GM04503 (cell line): ENCODE measurements at places on chromosomes 6 and 20.

- DNase-seq = no peak
Measured at GRCh38 chr6:147158881-147159280, 45.3 kb upstream of the STXBP5 start.

DNA sequence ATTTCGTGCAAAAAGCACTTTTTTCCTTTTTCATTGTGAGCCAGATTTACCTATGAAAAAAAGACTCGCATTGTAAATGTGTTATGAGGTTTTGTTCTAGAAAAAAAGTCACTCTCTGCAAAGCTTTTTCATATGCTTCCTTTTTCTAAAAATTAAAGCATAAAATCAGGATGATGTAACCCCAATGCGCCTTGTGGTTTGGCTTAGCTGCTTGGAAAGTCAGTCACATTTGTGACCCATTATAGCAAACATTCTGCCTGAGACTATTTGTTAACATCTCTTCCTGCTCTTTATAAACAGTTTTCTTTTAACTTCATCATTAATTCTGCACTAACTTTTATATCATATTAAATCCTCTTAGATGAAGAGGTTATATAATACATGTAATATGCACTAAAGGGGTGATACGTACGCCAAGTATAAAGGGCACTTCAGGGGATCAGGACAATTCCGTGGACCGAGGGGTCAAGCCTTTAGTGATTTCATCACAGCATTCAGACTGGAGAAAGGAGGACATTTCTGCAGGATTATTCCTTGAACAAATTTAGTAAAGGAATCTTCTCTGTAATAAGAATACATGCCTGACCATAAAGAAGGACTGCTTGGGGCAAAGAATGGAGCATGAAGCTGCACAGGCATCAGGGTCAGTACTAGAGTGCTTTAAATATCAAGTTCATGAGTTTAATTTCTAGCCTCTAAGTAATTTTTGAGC lies 48.1 kb upstream of the SMLR1 start:
- DNase-seq = peak; percentile 59

DNA sequence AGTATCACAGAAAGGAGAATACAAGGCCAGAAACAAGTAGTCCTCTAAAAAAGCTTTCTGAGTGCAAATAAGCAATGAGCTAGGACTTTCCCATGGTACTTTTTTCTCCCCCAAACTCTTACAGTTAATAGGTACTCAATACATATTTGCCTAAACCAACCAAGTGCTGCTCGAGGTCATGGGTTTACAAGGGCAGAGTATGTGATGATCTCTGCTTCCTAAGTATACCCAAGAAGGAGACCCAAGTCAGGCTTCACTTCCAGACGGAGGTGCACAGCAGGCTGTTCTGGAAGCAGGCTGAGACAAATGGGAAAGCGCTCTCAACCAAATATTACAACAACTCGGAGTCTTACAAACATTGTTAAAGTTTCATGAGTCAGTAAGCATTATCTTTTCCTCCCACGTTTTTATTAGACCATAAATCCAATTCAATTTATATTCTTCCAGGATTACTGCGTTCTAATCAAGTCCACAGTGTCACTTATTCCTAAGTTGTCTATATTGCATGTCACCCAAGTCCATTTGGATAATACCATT lies 8.1 kb downstream of the FYN start:
- no peak for DNase-seq

GRCh38 chr6:118476551-118476950 lies 71.5 kb upstream of the PLN start:
- no peak for DNase-seq

- DNase-seq = no peak
Measured at GRCh38 chr6:90643381-90643780, 56.5 kb upstream of the MAP3K7 start.

DNA sequence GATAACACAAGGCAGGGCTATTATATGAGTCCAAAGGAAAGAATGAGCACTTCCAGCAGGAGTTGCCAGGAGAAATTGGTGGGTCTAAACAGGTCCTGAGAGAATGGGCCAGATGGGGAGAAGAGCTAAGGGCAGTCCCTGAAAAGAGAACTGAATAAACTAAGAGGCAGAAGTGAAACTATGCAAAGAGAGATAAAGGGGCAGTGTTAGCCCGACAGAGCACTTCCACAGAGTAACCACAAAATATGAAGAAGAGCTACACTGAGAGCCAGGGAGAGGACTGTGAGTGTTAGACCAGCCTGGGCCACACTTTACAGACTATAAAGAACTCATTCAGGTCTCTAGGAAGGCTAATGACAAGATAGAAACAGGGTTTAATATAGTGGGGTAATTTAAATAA lies 43.8 kb downstream of the RALGAPA2 start:
- DNase-seq = no peak

DNA sequence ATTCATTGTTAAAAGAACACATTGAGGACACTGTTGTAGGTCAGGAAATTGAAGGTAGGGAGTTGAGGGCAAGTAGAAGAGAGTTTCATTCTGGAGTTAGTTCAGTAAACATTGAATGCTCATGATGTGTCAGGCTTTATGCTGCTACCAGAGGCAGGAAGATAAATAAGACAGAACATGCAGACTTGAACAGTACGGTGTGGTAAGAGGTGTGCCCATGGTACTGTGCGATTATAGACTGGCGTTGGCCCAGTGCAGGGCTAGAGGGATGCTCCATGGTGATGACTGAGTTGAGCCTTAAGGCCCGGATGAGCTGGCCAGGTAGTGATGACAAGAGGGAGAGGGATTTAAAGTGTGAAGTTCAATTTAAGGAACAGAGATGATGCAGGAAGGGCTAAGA lies 50.8 kb downstream of the CARMIL1 start:
- DNase-seq = no peak

- no peak for DNase-seq
Measured at GRCh38 chr6:113315165-113315564, 542.0 kb upstream of the MARCKS start.

DNA sequence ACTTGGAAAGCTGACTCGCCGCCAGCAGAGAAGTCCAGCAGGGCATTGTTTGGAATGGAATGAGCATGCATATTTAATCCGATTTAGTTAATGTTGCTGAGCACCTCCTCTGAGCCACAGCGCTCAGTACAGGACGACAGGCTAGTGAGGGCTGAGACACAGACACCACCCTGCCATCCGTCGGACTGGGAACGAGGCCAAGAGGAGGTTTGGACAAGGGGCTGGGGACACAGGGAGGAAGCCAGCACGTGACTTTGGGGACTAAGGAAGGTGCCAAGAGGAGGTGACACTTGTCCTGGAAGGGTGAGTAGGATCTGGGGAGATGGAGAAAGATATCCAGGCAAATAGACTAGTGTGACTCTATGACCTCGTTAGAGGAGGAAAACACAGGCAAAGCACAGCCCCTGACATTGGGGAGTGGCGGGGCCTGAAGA lies 152.5 kb upstream of the ECI2 start:
- no peak for DNase-seq

- DNase-seq = no peak
Measured at GRCh38 chr6:44073612-44074438, 53.4 kb downstream of the MRPL14 start.

- DNase-seq = no peak
Measured at GRCh38 chr6:78554341-78554740, 313.0 kb upstream of the IRAK1BP1 start.

DNA sequence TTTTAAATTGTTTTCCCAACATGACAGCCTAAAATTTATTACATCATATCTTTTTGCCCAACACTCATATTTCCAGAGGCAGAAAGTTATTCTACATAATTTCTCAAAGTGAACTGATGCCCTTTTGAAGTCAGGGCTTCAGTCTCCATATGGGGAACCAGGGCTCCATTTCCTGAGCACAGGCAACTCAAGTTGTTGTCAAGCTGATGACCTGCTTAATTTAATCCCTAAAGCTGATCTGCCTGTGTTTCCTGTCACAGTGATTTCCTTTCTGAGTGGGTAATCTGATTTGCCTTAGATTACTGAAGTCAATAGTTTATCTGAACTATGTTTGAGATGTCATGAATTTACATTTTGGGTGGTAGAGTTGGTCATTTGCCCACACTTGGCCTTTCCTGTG lies 932.1 kb upstream of the MANEA start:
- no peak for DNase-seq

DNA sequence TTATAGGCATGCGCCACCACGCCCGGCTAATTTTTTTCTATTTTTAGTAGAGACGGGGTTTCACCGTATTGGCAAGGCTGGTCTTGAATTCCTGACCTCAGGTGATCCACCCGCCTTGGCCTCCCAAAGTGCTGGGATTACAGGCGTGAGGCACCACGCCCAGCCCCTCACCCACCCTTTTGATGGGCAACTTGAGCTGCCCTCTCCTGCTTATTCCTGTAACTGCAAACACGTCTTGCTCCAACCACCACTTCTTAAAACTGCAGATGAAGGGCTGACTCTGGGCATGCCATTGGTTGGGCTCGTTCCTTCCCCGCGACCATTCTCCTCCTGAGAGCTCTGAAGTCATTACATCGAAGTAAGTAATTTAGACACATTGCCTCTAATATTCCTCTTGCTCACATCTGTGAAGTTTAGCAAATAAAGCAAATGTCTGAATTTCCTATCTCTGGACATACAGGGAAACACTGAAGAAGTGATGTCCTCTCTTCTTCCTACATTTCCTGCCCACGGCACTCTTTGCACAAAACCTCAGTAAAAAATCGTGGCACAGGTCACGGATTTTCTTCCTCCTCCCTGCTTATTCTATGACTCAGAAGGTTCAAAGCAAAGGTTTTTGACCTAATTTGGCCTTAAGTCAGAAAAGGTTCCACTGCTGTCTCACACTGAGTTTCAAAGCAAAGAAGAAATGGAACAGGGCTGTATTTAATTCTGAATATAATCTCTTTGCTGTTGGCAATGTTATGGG lies 117.5 kb downstream of the GMPR start:
- DNase-seq = no peak

DNA sequence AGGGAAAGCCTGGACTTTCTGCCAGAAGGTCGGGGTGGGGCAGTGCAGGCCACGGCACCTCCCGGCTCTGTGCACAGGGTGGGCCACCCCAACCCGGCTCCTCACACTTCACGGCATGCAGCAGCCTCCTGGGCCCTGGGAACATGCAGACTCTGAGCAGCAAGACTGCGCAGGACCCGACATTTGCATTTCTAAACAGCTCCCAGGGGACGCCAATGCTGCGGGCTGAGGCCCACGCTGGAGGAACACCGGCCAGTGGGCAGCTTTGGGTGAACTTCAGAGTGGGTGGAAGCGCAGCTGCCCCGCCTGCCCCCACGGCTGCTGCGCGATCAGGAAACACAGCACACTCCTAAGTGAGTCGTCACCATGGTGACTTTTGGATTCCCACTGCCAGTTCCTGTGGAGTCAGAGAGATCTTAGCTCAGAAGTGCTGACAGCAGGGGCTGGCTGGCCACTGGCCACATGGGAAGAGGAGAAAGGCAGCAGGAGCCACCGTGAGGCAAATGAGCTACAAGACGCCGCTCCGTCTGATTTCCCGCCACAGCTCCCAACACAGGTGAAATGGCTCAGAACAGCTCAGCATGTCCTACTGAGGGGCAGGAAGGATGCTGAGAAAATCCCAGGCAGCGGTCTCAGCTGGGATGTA lies 52.1 kb downstream of the RNASET2 start:
- DNase-seq = no peak

GRCh38 chr6:67003844-67004243 lies 1296.8 kb upstream of the EYS start:
- no peak for DNase-seq

GRCh38 chr6:81842254-81842653 lies 89.8 kb upstream of the TENT5A start:
- no peak for DNase-seq

- DNase-seq = no peak
Measured at GRCh38 chr6:114157848-114158247, 185.0 kb downstream of the HS3ST5 start.

- no peak for DNase-seq
Measured at GRCh38 chr20:19806806-19807190, 48.7 kb downstream of the RIN2 start.

GRCh38 chr6:40832691-40833090 lies 206.3 kb downstream of the UNC5CL start:
- no peak for DNase-seq

GRCh38 chr6:27374824-27375612 lies 13.5 kb upstream of the ZNF391 start:
- DNase-seq = no peak

DNA sequence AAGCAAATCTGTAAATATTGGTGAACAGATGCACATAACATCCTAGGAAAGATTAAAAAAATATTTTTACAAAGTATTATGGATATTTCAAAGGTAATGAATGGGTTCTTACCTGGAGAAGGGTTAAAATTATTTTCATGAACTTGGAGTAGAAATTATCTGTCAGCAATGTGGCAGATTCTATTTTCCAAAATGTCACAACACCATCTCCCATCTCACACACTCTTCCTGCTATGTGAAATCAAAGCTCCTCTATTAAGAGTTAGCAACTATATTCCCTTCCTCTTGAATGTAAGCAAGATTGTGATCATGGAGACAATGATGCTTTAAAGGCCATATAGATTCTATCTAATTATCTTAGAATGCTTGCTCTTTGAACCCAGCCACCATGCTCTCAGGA lies 304.5 kb downstream of the EYS start:
- no peak for DNase-seq

DNA sequence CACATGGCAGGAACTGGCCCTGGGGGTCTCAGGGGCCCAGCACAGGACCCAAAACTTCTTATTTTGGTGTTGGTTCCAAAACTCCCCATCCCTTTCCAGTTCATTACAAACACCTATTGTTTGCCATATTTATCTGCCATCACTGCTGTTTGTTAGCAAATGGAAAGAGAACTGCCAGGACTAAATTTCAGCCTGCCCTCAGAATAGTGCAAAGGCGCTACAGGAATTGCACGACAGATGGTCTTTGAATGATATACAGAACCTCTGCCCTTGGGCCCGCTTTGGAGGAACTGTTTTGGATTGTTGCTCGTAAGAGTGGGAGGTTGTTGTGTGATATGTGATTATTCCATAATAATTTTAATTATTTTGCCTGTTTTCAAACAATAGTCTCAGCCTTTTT lies 199.0 kb upstream of the FBXL4 start:
- DNase-seq = no peak

GRCh38 chr6:129683601-129684322 lies 26.2 kb downstream of the ARHGAP18 start:
- DNase-seq = peak; percentile 95

GRCh38 chr20:2234598-2235191 lies 61.1 kb upstream of the TGM3 start:
- no peak for DNase-seq
